ENCODE measurements at places on chromosomes 6 and 20.

DNA sequence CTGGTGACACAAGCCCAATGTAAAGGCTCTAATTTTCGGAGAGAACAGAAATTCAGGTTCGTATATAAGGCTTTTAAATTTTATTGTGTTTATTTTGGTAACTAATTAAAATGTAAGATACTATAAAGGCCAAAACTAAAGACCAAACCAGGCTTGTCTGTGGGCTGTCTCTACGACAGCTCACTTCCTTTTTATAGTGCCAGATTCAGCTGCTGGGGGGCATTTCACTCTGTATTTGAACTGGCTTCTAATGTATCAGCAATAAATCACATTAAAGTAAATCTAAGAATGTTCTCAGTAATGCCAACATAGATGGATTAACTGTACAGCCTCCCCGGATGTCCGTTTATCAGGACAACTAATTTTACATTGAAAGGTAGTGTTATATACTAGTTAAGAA, 31.1 kb upstream of the STXBP5 start:
- no peak for DNase-seq

DNA sequence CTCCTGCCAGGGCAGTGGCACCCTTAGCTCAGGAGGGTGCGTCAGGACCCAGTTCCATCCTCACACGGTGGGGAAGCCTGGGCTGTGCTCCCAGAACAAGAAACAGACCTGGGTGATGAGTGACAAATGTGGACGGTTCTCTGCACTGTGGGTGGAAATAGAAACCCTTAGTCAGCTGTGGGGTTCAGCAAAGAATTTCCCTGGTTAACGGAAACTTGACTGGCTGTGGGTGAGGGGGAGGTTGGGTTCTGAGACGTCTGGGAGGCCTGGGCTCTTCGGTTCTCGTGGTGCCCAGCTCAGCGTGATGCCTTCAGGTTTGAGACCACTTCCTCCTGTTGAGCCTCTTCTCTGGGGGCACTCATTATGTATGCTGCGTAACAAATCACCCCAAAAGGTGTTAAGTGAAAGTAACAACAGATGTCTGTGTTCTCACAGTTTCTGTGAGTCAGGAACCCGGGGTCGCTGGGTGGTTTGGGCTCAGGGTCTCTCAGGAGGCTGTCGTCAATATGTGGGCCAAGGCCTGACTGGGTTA, 53.1 kb upstream of the FAM83D start:
- peak; percentile 91 for DNase-seq

GRCh38 chr20:47016068-47016664, 121.5 kb downstream of the EYA2 start:
- no peak for DNase-seq

DNA sequence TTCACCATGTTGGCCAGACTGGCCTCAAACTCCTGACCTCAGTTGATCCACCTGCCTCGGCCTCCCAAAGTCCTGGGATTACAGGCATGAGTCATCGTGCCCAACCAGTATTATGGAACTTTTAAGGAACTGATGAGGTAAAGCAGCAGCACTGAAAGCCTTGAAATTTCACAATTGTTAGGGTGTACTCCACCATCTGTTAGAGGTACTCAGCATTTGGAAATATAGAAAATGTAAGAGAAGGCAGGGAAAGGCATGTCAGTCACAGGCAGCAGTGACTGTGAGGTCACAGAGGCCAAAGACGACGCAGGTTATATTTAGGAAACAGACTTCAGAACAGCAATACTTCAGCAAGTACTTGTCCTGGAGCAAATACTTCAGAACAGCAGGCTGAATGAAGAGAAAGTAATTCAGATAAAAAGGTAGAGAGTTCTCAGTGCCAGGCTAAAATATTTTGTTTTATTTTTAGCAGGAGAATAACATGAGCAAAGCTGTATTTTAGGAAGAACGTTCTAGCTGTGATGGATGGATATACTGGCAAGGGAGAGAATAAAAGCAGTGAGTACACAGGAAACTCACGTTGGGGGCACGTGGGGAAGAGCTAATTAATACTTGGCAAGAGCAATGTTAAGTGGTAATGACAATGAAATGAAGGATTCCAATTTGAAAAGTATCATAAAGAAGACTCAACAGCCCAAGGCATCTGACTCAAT, 67.2 kb downstream of the DTNBP1 start:
- no peak for DNase-seq

DNA sequence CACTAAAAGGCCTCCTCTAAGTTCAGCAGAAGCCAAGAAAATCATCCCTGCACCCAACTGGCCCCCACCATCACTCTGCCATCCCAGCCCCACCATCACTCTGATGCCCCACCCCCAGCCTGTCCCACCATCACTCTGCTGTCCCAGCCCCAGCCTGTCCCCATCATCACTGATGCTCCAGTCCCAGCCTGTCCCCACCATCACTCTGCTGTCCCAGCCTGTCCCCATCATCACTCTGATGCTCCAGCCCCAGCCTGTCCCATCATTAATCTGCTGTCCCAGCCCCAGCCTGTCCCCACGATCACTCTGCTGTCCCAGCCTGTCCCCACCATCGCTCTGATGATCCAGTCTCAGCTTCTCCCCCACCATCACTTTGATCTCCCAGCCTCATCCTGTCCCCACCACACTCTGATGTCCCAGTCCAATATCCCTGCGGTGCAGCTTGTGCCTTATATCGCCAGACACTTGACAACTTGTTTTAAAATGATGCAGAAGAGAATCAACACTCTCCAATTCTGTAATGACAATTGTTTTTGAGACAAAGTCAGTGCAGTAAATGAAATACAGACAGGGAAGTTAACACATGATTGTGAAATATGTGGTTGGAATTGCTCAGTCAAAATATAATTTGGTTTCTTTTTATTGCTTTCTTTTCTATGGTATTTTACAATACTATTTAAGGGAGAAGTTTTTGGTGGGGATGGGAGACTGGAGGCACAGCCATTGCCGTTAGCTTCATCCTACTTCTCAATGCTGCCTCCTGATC, 100.8 kb downstream of the TNFAIP3 start:
- DNase-seq, result no peak

DNA sequence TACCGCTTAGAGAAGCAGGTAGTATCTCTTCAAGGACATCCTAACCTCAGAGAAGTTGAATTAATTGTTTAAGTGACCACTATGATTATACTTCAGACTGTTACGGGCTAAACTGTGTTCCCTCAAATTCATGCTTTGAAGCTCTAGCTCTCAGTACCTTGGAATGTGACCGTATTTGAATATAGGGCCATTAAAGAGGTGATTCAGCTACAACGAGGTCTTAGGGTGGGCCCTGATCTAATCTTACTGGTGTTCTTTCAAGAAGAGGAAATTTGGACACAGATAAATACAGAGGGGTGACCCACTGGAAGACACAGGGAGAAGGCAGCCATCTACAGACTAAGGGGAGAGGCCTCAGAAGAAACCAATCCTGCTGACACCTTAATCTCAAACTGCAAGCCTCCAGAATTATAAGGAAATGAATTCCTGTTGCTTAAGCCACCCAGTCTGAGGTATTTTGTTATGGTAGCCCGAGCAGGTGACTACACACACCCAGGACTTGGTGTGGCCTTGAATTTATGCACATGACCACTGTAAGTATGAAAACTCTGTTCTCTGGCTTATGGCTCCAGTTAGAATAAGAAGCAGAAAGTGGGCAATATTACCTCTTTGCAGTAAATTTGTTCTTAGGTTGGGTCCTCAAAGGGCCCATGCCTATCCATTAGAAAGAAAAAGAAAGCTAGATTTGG, 249.1 kb downstream of the DHX35 start:
- no peak for DNase-seq

GRCh38 chr6:148593130-148593812, 153.6 kb upstream of the UST start:
- no peak for DNase-seq

DNA sequence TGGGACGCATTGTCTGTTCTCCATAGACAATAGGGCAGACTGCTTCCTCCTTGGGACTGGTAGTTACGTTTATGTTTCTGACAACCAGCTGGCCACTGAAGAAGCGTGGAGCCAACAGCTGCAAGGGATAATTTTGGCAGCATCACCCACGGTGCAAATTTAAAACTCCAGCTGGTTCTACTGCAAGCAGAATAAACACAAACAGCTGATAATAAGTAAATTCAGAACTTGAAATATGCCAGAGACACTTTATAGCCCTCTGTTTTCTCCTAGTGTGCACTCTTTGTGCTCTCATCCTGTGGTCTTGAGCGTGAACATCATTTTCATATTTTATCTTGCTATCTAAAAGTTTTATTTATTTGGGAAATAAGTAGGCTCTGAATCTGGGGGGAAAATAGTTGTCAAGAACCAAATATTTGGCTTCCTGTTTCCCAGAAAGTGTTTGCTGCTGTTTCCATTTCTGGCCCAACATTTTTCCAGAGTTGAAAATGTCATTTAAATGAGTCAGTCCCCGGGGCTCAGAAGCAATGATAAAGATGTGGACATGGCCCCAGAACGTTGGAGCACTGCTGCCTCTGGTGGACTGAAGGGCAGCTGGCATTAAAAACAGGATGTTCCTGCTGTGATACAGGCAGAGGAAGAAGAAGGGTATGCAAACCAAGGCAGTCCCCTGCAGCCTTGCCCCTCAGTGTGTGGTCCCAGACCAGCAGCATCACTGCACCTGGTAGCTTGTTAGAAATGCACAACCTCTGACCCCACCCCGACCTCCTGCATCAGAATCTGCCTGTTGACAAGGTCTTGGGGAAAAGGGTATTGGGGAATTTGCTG, 12.5 kb upstream of the THBD start:
- no peak for DNase-seq

DNA sequence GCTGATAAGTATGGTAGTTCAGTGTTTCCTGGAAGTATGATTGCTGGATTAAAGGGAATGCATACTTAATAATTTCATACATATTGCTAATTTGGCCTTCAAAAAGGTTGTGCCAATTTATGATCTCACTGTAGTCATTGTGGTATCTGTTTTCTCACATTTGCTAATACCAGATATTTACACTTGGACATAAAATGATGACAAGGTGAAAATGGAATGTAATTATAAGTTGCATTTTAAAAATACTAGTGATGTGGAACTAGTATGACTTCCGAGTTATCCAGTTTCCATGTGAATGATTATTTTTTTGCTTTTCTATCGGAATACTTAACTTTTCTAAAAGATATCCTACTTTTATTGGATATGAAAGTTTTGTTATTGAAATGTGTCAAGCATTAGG, 15.4 kb downstream of the RWDD1 start:
- DNase-seq, result no peak

DNA sequence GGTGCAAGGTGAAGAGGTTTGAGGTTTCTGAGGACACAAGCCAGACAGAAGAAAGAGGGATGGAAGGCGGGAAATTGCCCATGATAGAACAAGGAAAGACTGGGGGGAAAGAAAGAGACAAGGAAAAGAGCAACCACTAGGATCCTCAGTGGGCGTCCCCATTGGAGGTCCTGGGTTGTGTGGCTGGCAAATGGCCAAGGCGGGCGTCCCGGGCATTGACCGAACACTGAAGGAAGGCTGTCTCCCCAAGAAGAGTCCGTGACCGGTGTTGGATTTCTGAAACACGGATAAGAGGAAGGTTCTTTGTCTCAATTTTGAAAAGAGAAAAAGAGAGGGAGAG, 746.6 kb upstream of the ADGRB3 start:
- no peak for DNase-seq

GRCh38 chr6:35469751-35470662, 1.8 kb downstream of the RPL10A start:
- DNase-seq, result no peak

DNA sequence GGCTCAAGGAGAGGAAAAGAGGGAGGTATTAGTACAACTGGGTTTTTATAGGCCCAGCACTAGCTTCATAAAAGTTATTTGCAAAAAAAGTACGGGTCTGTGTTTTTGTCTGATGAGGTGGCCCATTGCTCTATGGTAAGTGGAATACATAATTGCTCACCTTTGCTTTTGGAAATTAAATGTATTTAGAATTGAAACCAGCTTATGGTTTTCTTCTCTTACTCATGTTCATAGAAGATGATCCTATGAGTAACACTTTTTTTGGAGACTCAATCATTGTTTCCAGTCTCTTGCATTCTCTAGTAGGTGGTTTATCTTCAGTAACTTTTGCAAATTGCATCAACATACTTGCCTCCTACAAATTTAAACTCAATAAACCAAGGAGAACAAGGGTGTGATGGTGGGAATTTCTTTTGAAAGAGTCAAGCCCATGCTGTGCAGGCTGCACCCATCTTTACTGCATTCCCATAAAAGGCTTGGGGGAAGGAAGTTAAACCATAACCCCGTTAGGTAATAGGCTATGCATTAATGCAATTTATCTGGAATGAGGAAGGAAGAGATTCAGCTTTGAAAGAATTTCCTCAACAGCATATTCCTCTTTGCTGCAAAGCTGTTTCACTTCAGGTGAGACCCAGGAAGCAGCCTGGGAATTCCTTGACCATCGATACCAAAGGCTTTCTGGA, 48.5 kb upstream of the EDN1 start:
- DNase-seq, result no peak

- peak; percentile 29 for DNase-seq
Measured at GRCh38 chr6:35139924-35140638, 1.1 kb downstream of the TCP11 start.

GRCh38 chr20:50348096-50348495, 157.5 kb downstream of the CEBPB start:
- DNase-seq, result no peak

DNA sequence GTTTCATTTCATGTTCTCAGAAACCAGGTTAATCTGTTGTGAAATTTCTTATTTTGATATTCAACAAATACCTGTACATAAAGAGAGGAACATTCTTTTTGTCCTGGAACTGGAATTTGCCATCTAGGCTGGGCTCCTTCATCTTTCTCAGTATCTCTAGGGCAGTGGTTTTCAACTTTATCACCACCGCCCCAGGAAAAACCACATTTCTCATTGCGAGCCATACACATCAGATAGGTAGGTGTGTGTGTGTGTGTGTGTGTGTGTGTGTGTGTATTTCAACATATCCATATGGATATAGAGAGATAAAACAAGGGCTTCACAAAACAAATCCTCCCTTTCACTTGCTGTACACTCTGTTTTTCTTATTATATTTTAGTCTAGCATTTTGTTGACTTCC, 24.1 kb downstream of the BFSP1 start:
- DNase-seq, result no peak

- peak; percentile 29 for DNase-seq
Measured at GRCh38 chr6:13355043-13355945, 27.0 kb upstream of the TBC1D7 start.

GRCh38 chr6:129696028-129696418, 14.0 kb downstream of the ARHGAP18 start:
- no peak for DNase-seq

- no peak for DNase-seq
Measured at GRCh38 chr20:1628621-1629020, 8.8 kb upstream of the SIRPB1 start.

DNA sequence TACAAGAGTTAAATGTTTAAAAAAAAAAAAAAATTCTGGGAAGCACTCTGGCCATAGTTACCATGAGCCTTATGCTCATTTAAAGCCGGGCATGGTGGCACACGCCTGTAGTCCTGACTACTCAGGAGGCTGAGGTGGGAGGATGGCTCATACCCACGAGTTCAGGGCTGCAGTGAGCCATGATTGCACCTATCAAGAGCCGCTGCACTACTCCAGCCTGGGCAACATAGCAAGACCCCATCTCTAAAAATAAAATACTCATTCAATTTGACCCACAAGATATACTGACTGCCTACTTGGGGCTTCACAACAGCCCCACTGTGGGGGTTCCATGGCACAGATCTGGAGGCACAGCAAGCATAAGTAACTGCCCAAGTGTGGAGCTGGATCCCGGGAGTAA, 112.0 kb upstream of the NFATC2 start:
- no peak for DNase-seq

GRCh38 chr6:75205776-75206575, at the start of gene COL12A1:
COL12A1 (minus strand) TSS chr6:75206053; CDS start chr6:75202792, 3,261 bp downstream.
- peak; percentile 8 for DNase-seq

- DNase-seq, result no peak
Measured at GRCh38 chr20:49313283-49313682, 35.4 kb upstream of the ZNFX1 start.
